ENCODE measurements at places on chromosomes 2 and 18. TPM values are rescaled to one million over a fixed set of nuclear protein-coding genes. Genes with fewer than 3 reads are reported as not detected.

DNA sequence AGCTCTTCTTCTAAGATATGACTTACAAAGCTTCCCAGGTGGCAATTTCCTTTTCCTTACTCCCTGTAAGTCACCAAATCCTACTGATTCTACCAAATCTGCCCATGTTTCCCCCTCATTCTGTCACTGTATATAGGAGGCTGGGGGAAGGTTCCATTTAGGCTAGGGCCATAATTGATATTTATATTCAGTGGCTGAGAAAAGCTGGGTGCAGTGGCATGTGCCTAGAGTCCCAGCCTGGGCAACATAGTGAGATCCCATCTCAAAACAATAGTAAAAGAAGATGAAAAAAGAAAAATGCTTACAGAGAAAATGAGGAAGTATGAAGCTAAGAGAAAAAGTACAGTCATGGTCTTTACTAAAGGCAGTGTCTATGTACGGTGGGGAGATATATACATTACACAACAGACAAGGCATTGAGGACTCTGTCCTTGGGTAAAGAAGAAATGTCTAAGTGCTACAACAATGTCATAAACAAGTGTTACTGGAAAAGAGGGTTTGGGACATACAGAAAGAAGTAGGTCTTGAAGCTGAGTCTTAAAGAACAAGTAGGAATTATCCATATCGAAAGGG is 4.8 kb downstream of the CWC22 start:
- DNase-seq, result no peak

DNA sequence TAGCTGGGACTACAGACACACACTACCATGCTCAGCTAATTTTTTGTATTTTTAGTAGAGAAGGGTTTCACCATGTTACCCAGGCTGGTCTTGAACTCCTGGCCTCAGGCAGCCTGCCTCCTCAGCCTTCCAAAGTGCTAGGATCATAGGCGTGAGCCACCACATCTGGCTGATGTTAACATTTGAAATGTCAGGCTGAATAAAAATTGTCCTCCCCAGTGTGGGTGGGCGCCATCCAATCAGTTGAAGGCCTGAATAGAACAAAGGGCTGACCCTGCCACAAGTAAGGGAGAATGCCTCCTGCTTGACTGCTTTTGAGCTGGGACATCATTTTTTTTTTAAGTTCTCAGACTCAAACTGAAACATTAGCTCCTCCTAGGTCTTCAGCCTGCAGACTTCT is 21.0 kb upstream of the RHOB start:
- no peak for DNase-seq

GRCh38 chr2:176643646-176644045 is 374.4 kb downstream of the MTX2 start:
- DNase-seq, result no peak

GRCh38 chr18:33579349-33580215 is 1.6 kb downstream of the ASXL3 start:
- no peak for DNase-seq

GRCh38 chr2:69642709-69643601 is 584 bp downstream of the AAK1 start:
- DNase-seq, result peak; percentile 64

- no peak for DNase-seq
These were observed 77.5 kb downstream of the KLF7 start for GRCh38 chr2:207088276-207088675.

DNA sequence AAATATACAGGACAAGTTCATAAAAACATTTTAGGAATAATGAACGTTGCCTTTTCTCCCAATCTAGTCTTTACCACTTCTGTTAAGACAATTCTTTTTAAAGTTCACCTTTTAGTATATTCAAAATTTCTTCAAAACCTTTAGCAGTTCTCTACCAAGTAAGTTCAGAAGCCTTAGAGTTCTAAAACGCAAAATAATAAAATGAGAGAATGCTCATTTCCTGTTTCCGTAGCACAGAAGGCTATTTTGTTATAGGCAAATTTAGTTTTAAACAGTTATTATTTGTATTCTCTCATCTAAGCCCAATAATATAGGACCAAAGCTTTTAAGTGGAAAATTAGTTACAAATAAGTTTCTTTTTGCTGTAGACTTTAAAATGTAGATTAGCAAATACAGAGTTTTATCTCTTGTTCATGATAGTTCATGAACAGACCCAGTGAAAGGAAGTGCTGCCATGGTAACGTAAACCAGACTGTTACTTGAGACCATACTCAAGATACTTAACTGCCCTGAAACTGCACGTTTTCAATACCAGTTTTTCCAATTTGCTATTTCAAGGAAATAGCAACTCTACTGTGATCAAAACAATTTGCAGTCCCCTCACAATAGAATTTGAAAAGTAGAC is 173.1 kb upstream of the STON1 start:
- DNase-seq, result peak; percentile 76

GRCh38 chr2:106137731-106138521 is 56.2 kb downstream of the UXS1 start:
- no peak for DNase-seq

GRCh38 chr2:46828491-46829230 is 86.9 kb downstream of the MCFD2 start:
- DNase-seq, result no peak

- no peak for DNase-seq
These were observed 272.2 kb downstream of the C1D start for GRCh38 chr2:67790622-67791021.

- no peak for DNase-seq
These were observed 28.6 kb upstream of the PPP4R1 start for GRCh38 chr18:9642799-9643462.

DNA sequence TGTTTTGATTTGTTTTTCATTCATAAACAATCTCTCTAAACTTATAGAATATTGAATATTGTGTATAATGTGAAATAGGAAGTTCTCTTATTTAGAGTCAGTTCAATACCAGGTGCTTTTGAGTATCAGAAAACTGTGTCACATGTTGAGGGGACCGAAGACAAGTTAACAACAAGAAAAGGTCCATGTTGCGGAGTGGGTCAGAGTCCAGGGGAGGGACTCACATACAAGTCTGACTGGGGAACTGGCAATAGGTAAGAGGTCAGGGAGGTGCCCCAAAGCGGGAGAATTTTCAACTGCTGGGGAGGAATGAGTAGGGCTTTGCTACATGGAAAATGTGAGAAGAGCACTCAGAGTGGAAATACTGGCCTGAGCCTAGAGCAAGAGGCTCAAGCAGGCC is 19.8 kb upstream of the BCL11A start:
- no peak for DNase-seq

DNA sequence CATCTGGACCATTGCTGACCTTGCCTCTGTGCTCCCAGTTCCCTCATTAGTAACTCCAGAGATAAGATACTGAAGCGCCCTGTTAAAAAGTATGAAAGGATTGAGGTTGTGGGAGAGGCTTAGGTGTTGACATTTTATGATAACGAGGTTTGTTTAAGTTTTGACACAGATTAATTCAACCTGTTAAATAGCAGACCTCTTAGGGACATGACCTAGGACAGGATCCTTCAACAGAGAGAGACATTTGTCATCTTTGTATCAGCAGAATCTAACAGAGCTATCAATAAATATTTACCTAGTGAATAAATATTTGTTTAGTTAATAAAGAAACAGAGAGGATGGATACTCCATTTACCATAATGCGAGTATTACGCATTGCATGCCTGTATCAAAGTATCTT is 99.5 kb downstream of the DCC start:
- no peak for DNase-seq

- no peak for DNase-seq
These were observed 69.5 kb downstream of the COPS8 start for GRCh38 chr2:237154884-237155851.

DNA sequence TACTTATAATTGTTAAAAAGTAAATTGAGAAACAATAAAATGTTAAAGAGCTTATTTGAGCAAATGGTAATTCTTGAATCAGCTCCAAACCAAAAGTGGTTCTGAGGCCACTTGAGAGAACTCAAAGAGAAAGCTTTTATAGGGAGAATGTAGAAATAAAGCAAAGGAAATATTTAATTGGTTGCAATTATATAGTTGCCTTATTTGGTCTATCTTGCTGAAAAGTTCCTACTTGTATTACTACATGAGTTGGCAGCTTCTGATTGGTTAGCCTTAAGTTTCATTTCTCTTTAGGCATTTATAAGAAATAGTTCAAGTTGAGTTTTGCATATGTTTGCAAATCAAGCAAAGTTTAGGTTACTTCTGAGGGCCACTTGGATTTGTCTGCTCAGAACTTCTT is 38.1 kb downstream of the SCN2A start:
- DNase-seq, result no peak

- DNase-seq, result peak; percentile 11
These were observed 24.6 kb downstream of the RAMP1 start for GRCh38 chr2:237883951-237884446.

GRCh38 chr2:102250278-102250821 is 61.0 kb upstream of the IL1RL1 start:
- no peak for DNase-seq

GRCh38 chr2:47708801-47709499 is 74.0 kb upstream of the MSH6 start:
- DNase-seq, result no peak

DNA sequence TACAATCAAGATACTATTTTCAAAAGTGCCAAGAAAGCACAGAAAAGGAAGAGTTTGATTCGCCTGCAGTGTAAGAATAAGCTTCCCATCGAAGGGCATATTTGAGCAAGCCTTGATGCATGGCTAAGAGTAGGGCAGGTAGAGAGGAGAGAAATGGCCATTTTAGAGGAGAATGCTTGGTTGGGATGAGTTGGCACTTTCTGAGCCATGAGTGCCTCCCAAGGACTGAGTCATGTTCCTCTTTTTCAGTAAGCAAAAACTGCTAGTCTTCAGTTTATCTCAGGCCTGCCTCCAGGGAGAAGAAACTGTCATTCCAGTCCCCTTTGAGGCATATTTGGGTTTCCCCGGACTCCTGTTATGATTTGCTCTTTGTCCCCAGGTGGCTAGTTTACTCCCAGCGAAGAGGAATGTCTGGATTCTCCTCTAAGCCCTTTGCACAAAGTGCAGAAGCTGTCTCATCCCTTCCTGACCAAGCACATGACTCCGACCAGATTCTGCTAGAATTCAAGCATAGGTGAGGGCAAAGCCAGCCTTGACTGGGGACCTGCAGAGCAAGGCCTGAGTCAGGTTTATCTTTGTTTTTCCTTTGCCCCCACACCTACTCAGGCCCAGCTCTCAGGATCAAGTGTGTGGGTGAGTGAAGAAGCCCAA is 115.2 kb downstream of the TTC32 start:
- DNase-seq, result no peak

GRCh38 chr18:335733-336132 is 67.9 kb upstream of the THOC1 start:
- no peak for DNase-seq

- no peak for DNase-seq
These were observed 30.8 kb downstream of the PDIA6 start for GRCh38 chr2:10781746-10782145.

DNA sequence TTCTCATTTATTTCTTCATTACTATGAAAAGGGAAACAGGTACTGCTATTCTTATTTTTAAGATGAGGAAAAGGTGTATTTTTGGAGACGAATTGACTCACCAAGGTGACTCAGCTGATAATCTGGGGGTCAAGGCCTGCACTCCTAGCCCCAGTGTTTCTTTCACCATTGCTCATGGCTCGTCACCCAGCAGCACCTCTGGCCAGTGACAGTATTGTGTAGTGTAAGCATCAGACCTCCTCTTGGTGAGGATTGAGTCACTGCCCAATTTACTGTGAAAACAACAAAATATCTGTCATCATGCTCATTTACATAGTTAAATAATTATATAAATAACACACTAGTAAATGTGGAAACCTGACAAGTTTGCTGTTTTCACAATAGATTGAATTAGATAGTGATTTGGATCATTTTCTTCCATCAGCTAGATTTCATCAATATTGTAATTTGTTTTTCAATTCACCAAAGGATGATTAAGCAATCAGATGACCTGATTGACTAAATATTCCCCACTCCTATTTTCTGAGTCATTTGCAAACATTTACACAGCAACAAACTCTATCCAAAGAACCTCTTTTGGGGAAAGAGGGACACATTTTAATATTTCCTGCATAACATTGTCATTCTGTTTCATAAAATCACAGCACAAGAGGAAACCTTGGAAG is 492.8 kb upstream of the RAB12 start:
- DNase-seq, result no peak

DNA sequence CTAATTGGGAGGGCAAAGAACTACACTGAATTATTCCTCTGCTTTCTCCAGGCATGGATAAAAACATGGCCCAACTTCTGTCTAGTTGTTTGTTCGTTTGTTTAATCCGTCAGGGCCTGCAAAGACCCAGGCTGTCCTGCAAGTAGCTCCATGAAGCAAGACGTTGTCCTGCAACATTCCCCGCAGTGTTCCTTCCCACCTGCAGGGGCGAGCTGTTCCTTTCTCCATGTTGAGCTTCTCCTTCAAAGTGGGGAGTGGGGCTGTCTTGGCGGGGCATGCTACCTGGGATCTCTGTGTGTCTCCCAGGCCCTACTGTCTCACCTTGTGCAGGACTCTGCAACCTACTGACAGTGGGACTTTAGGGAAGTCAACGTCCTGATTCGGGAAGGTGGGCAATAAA is 264.0 kb upstream of the SMIM21 start:
- no peak for DNase-seq

- no peak for DNase-seq
These were observed 74.3 kb upstream of the CD302 start for GRCh38 chr2:159872353-159872752.

- no peak for DNase-seq
These were observed 742 bp downstream of the RRM2 start for GRCh38 chr2:10123281-10123680.

DNA sequence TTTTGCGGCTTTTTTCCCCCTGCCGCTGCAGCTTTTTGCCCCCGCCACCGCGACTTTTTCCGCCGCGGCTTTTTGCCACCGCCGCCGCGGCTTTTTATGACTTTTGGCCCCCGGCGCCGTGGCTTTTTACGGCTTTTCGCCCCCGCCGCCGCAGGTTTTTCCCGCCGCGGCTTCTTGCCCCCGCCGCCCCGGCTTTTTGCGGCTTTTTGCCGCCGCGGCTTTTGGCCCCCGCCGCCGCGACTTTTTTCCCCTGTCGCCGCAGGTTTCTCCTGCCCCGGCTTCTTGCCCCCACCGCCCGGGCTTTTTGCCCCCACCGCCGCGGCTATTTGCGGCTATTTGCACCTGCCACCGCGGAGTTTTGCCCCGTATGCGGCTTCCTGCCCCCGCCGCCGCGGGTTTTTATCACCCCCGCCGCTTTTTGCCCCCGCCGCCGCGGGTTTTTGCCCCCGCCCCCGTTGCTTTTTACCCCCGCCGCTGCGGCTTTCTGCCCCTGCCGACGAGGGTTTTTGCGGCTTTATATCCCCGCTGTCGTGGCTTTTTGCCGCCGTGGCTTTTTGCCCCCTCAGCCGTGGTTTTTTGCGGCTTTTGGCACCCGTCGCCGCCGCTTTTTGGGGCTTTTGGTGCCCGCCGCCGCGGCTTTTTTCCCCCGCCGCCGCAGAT is 2750.9 kb downstream of the RPIA start:
- DNase-seq, result no peak

The CIDEA gene
- total RNA-seq, result not detected

The TSPYL6 gene
- total RNA-seq, result not detected

The PIEZO2 gene
- not detected for total RNA-seq

The LHCGR gene
- not detected for total RNA-seq

The CCT7 gene
- total RNA-seq, result 758 TPM

The TMEM169 gene
- total RNA-seq, result 0.63 TPM

The CYP27C1 gene
- total RNA-seq, result not detected
